Kidney (tissue), 22 donors: ENCODE measurements at places on chromosomes 2 and 18. TPM values are rescaled to one million over a fixed set of nuclear protein-coding genes. Genes with fewer than 3 reads are reported as not detected.

ASTL gene
- polyA plus RNA-seq: not detected

- no peak overlapping the region for H3K27ac ChIP-seq
- H3K4me1 ChIP-seq: peaks cover 9% of the 10 kb centered on the region
- no peaks in the 10 kb centered on the region for H3K27me3 ChIP-seq
- H3K4me3 ChIP-seq: no peak overlapping the region
Observed at GRCh38 chr2:111617299-111618225, 266.4 kb downstream of the ANAPC1 start.

AGXT gene
- 12.5 TPM for polyA plus RNA-seq

GRCh38 chr2:239231231-239232194, 169.3 kb downstream of the HDAC4 start:
- H3K36me3 ChIP-seq: no peaks in the 10 kb centered on the region
- no peak overlapping the region for H3K27ac ChIP-seq
- DNase-seq: no peak
- peaks cover 5% of the 10 kb centered on the region for H3K4me1 ChIP-seq
- no peak overlapping the region for H3K4me3 ChIP-seq

DNA sequence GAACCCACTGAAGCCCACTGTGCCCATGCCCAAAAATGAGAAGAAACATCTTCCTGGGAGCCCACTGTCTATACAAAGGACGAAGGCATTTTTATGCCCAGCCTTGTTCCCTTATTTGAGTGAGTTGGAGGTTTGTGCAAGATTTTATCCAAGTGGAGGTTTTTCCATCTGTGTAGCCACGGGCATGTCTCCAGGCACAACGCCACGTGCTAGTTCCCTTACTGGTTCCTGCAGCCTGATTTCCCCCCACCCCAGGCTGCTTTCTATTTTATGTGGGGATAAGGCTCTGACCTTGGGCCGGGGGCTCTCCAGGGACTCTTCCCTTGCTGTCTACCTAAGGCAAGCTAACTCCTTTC, 22.2 kb upstream of the TXNL4A start:
- no peaks in the 10 kb centered on the region for H3K36me3 ChIP-seq
- H3K27ac ChIP-seq: no peak overlapping the region
- no peak for DNase-seq
- H3K4me1 ChIP-seq: no peaks in the 10 kb centered on the region

FOXI3 gene
- not detected for polyA plus RNA-seq

GRCh38 chr2:38148501-38148900, 72.5 kb upstream of the CYP1B1 start:
- peaks cover 7% of the 10 kb centered on the region for H3K4me1 ChIP-seq
- DNase-seq: no peak
- no peak overlapping the region for H3K4me3 ChIP-seq

DNA sequence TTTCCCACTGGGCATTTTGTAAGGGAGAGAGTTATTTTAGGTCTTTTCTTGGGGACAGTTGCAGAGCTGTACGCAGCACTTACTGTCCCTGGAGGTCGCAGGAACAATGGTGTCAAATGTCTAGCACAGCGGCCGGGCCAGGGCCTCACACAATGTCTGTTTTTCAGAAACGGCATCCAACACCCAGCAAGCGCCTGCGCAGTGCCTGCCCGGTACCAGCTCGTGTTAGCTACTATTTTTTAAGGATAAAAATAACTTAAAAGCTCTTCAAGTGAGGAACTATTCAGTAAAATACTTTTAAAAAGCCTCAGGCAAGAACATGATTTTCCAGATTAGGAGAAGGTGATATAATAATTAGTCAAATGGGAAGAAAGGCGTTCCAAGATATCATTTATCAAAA, 90.0 kb downstream of the MBP start:
- H3K27ac ChIP-seq: no peak overlapping the region
- no peaks in the 10 kb centered on the region for H3K27me3 ChIP-seq
- no peak overlapping the region for H3K4me3 ChIP-seq
- no peaks in the 10 kb centered on the region for H3K4me1 ChIP-seq
- peaks cover 2% of the 10 kb centered on the region for H3K36me3 ChIP-seq

DNA sequence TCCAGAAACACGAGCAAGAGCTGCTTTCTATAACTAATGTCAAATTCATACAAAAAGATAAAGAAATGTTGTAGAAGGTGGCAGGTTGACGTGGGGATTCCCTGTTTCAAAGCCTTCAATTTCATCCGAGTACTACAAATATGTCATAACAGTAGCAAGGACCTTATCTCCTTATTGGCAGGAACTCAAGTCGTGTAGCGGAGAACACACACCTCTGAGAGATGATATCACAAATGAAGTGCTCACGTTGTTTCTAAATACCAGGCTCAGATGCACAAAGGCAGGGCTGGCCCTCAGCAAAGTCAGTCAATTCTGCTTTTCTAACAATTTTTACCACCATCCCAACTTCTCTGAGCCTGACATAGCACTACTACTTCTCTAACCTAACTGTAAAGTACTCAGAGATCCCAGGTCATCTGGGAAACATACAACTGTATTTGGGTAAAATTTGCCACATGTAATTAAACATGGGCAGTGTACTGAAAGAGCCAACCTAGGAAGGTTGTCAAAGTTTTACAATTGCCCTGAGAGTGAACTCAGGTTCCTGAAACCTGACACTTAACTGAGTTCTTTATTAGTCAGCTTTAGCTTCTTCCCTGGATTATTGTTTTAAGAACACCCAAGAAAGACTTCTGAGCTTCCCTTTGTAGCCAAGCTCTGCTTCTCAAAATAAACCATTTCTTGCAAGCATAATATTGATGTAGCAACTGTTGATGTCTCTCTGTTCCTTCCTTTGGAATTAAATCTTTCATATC, 813.7 kb upstream of the ACVR2A start:
- no peak for DNase-seq
- peaks cover 7% of the 10 kb centered on the region for H3K4me1 ChIP-seq
- no peak overlapping the region for H3K4me3 ChIP-seq
- H3K27me3 ChIP-seq: no peaks in the 10 kb centered on the region
- H3K27ac ChIP-seq: peak overlapping the region; percentile 32

GRCh38 chr2:85215448-85216401, 82.5 kb downstream of the TCF7L1 start:
- no peak overlapping the region for H3K27ac ChIP-seq
- H3K36me3 ChIP-seq: no peaks in the 10 kb centered on the region

COLEC12 gene
- polyA plus RNA-seq: 1.3 TPM

IL1RN gene
- polyA plus RNA-seq: 1.3 TPM

GRCh38 chr2:181459621-181460021, 2.4 kb downstream of the ITGA4 start:
- no peak overlapping the region for H3K4me3 ChIP-seq
- no peaks in the 10 kb centered on the region for H3K27me3 ChIP-seq
- peak; percentile 30 for DNase-seq
- no peaks in the 10 kb centered on the region for H3K36me3 ChIP-seq
- H3K27ac ChIP-seq: no peak overlapping the region

DNA sequence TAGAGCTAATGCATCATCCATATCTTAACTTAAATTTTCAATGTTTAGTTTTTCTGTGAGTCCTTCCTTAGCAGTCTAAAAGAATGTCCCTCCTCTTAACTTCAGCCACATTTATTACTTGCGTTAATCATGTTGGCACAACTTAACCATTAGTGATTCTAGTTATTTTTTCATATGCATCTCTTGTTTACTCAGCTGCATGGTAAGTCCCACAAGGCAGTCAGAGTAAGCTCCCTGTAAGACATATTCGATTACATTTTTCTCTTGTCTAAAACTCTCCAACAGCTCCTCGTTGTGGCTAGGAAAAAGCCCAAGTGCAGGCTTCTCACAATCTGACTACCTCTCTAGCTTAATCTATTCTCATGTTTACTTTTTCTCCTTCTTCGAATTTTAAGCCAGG, 2045.3 kb upstream of the PIK3C3 start:
- H3K4me1 ChIP-seq: no peaks in the 10 kb centered on the region
- DNase-seq: peak; percentile 58
- H3K27ac ChIP-seq: no peak overlapping the region
- H3K27me3 ChIP-seq: no peaks in the 10 kb centered on the region
- no peak overlapping the region for H3K4me3 ChIP-seq

TNP1 gene
- polyA plus RNA-seq: not detected

DNA sequence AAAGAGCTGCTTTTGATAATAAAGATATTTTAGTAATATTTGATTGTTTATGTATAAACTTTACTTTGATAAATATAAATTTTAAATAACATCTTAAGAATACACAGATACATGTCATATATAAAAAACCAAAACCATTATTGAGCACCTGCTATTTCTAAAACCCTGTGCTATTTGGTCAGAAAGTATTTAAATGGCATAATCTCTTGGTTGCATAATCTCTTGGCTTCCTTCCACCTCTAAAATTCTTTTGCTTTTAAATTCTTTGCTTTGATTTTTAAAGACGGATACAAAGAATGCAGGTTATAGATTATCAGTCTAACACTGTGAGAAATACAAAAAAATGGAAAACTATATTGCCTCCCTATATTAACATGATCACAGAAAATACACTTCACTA, 36.9 kb downstream of the ACMSD start:
- DNase-seq: no peak
- no peaks in the 10 kb centered on the region for H3K27me3 ChIP-seq
- peaks cover 24% of the 10 kb centered on the region for H3K36me3 ChIP-seq

SOX11 gene
- not detected for polyA plus RNA-seq

ABHD1 gene
- polyA plus RNA-seq: 2.9 TPM

DNA sequence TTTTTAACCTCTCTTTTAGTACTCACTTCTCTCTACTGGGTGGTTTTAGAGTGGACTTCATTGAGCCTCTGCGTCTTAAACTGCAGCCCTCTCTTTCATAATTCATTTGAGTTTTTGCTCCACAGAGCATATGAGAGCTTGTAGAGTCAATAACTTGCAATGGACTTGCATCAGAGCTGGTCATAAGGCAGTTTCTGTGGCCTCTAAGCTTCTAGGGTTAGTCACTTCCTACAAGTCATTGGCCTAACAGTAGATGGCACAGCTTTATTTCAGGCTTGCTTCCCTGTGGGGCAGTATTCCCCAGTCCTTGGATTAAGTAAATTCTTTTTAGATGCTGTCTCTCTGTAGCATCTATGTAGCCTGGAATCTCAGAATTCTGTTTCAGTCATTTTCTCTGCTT, 1435.7 kb downstream of the LRP1B start:
- H3K27ac ChIP-seq: no peak overlapping the region
- H3K27me3 ChIP-seq: no peaks in the 10 kb centered on the region
- no peaks in the 10 kb centered on the region for H3K36me3 ChIP-seq
- H3K4me3 ChIP-seq: no peak overlapping the region

DNA sequence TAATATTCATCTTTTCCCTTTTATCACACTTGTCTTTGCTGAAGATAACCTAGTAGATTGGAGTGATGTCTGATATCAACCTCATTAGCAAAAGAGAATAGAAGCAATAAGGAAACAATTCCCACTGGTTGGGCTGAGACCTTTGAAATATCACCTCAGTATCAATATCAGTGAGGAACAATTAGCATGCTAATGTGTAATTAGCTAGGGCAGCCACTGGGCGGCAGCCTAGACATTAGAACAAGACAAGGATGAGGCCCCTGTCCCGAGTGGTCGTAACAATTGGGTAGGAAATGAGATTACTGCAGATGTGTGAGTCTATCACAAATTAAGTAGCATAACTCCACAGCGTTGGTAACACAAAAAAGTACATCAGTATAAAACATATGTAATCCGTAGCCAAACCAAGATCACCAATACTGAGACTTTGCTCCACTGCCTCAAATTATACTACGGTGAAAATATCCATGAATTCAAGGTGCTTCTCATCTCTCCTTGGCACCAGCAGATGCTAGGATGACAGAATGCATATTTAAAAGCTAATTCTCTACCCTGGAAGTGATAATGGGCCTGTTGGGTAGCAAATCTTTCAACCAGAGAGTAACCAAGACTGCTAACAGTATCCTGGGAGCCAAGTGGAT, 99.1 kb downstream of the ALPK2 start:
- peaks cover 31% of the 10 kb centered on the region for H3K4me1 ChIP-seq
- H3K27ac ChIP-seq: no peak overlapping the region
- H3K4me3 ChIP-seq: no peak overlapping the region
- no peaks in the 10 kb centered on the region for H3K27me3 ChIP-seq

QPCT gene
- polyA plus RNA-seq: 10.4 TPM

DNA sequence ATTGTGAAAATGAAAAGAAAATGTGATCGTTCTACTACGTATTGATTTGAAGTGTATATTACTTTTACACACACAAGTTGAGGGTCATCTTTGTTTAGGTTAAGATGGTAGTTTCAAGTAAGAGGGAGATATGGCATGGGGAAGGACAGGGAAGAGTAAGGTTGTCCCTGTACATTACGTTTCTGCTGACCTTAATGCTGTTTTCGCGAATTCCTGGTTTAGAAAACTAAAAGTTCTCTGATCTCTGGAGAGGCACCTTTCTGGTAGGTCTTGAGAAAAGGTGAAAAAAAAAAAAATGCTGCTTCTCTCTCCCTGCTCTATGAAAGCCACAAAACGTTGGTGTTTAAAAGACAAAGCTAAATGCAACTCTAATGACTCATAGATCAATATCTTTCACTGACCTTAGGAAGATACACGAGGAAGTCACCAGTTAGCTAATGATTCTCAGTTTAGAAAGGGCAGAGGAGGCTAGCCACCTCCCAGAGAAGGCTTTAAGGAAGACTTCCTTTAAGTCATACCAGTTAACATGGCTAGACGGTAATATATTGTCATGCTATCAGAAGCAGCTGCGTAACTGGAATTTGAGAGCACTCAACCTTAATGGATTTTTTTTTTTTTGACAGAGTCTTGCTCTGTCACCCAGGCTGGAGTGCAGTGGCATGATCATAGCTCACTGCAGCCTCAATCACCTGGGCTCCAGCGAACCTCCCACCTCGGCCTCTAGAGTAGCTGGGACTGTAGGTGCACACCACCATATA, 13.2 kb downstream of the TXNDC2 start:
- no peaks in the 10 kb centered on the region for H3K27me3 ChIP-seq
- no peak overlapping the region for H3K4me3 ChIP-seq
- no peak for DNase-seq
- no peaks in the 10 kb centered on the region for H3K36me3 ChIP-seq
- H3K27ac ChIP-seq: no peak overlapping the region
- H3K4me1 ChIP-seq: no peaks in the 10 kb centered on the region

GRCh38 chr2:227933884-227934283, 62.5 kb downstream of the DAW1 start:
- no peaks in the 10 kb centered on the region for H3K4me1 ChIP-seq
- DNase-seq: no peak

GRCh38 chr2:241542278-241542605, 16.3 kb upstream of the BOK start:
- H3K27me3 ChIP-seq: peaks cover 2% of the 10 kb centered on the region
- no peak for DNase-seq
- no peak overlapping the region for H3K27ac ChIP-seq
- no peak overlapping the region for H3K4me3 ChIP-seq

DNA sequence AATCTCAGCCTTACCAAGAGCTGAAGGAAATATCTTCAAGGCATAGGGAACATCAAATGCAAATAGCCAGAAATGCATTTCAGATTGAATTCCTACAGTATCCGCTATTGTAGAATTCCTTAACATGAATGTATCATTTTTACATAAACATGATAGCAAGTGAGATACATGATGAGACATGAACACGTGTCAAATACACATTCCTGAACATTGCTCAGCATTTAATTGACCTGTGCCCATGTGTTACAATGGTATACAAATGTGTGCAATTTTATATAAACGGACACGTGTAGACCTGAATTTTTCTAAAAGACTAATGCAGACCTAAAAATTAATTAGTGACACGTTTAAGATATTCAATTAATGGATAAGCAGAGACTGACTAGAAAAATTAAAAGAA, 133.0 kb upstream of the TLK1 start:
- no peak overlapping the region for H3K4me3 ChIP-seq
- no peaks in the 10 kb centered on the region for H3K36me3 ChIP-seq
- no peaks in the 10 kb centered on the region for H3K27me3 ChIP-seq
- H3K27ac ChIP-seq: no peak overlapping the region

ETAA1 gene
- polyA plus RNA-seq: 7.6 TPM

GRCh38 chr2:221553333-221553732, 18.8 kb downstream of the EPHA4 start:
- H3K27ac ChIP-seq: no peak overlapping the region
- no peak for DNase-seq
- H3K27me3 ChIP-seq: no peaks in the 10 kb centered on the region
